Activated CD4-positive, alpha-beta T cell treated with anti-CD3 and anti-CD28 coated beads, Interleukin-2, amount 50 U/mL, for 4 hours (primary cell): ENCODE measurements at places on chromosomes 12 and 14.

DNA sequence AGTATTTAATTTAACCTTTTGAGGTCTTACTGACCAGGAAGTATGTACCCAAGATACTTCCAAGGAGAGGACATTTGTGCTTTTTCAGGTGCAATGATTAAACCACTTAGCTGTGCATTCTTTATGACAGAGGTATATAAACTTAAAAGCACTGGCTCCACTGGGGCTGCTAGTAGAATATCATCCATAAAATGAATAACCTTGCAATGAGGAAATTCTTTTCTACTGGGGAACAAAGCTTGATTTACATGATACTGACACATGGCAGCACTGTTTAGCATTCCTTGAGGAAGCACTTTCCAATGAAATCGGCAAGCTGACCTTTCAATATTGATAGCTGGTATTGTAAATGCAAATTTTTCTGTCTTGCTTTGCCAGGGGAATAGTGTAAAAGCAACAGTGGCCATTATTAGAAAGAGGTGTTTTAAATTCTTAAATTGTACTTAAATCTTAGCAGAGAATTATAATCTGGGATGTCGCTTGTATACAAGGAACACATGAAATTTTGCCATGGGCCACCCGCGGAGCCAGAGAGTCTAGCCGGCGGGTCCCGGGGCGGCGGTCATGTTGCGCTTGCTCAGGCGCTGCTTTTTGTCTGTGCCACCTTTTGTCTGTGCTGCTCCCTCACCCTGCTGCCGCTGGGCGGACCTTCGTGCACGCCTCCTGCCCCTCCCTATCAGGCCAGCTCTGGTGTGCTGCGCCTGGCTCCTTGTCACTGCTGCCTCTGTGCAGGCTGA is 20.9 kb upstream of the BLTP3B start:
- DNase-seq = peak; percentile 61

GRCh38 chr14:68236582-68237458 is 417.2 kb downstream of the RAD51B start:
- DNase-seq = no peak

GRCh38 chr12:109467978-109468676 is 9.0 kb downstream of the KCTD10 start:
- no peak for DNase-seq

GRCh38 chr14:99581374-99581773 is 22.6 kb downstream of the CCDC85C start:
- no peak for DNase-seq

DNA sequence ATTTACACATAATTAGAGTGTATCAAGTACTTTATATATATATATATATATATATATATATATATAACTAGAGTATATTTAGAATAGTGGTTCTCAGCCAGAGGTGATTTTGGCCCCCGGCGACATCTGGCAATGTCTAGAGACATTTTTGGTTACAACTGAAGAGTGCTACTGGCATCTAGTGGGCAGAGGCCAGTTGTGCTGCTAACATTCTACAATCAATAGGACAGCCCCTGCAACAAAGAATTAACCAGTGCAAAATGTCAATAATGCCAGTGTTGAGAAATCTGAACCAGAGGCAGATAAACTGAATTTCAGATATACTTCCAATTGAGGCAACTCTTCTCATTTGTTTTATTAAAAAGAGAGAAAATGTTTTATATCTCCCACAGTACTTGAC is 8.9 kb downstream of the GTF2A1 start:
- DNase-seq = peak; percentile 18

GRCh38 chr12:113891167-113891692 is 74.9 kb downstream of the RBM19 start:
- DNase-seq = no peak

- no peak for DNase-seq
Observed at GRCh38 chr12:106583242-106584103, 669 bp downstream of the RFX4 start.

DNA sequence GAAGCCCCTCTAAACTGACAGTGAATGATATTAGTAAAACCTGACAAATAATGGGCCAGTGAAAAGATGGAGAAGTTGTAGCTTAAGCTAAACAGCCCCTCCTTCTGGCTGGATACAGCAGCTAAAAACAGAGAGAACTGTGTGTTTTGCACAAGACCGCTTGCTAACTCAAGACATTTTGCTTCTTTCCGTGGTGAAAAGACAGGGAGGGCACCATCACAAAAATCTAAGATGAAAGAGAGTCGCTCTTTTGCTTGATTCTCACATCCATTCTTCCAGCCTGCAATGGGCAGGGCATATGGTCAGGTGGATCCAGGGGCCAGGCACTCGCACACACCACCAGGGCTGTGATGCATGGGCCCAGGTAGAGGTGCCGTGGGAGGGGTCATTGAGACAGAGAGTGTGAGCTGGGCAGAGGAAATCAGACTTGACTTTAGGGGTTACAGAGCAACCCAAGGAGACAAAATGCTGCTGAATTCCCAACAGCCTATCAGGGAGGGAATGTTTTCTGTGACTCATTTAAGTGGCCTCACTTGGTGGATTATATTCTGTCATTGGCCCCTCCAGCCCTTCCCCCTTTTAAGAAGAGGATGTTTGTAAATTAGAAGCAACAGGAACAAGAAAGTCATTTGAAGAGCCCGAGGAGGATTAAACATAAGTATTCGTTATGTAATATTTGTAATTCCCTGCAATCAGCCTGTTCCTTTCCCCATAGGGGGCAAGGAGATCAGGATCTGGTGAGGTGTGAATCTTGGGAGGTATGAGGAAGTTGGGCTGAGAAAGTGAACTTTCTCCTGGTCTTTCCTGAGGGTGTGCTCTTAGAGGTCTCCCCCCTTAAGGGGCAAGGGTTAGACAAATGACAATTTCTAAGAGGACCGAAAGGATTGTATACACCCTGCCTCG is 12.3 kb downstream of the EMP1 start:
- no peak for DNase-seq

DNA sequence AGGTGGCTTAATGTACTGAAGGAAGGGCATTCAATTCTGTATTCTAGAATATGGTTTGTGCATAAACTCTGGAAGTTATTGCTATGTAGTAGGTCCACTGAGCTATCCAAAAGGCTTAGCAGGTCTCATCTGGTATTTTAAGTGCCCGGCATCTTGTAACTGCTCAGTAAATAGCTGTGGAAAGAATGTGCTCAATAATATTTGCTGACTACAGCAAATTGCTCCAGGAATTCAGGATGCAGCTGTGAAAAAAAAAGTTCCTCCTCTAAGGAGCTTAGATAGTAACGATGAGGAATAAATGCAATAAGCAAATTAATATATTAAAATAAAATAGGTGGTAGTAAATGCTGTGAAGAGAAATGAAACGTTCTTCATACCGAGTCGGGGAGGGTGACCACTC is 857.1 kb downstream of the AACS start:
- DNase-seq = no peak
